Stimulated activated CD8-positive, alpha-beta memory T cell treated with anti-CD3 and anti-CD28 coated beads, Interleukin-15, amount 100 ng/mL, for 4 hours (primary cell): ENCODE measurements at places on chromosomes 12 and 14.

GRCh38 chr12:124248941-124249825 lies 45.7 kb upstream of the RFLNA start:
- no peak for DNase-seq

DNA sequence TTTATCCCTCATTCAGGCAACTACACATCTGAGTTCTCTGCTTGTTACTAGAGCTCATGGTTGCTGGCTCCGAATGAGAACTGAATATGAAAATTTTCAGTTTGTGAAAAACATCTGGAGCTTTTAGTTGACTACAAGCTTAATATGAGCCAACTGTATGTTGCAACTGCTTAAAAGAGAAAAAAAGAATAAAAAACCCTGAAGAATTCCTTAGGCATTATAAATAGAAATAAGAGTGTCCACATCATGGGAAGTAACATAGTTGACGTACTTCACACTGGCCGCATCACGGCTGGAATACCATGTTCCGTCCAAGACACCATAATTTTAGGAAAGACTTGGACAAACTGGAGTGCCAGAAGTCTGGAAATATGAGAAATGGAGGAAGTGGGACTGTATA lies 57.9 kb downstream of the PDE3A start:
- DNase-seq, result no peak

GRCh38 chr12:48163150-48163747 lies 5.9 kb upstream of the ASB8 start:
- DNase-seq, result no peak

DNA sequence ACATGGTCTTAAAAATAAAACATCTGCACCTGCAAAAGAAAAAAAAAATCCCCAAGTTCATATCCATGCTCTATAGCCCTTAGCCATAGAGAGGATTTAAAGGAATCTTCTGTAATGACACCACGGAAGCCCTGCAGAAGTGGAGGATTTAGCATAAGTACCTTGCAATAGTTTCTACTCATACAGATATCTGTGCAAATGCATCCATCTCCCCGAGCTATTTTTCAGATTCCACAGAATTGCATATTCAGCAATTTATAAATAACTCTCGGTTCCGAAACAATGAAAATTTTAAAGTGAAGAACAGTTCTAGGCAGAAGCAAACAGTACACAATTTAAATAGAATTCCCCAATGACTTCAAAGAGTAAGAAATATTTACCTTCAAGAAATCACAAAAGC lies 424 bp downstream of the IGF1 start:
- no peak for DNase-seq

DNA sequence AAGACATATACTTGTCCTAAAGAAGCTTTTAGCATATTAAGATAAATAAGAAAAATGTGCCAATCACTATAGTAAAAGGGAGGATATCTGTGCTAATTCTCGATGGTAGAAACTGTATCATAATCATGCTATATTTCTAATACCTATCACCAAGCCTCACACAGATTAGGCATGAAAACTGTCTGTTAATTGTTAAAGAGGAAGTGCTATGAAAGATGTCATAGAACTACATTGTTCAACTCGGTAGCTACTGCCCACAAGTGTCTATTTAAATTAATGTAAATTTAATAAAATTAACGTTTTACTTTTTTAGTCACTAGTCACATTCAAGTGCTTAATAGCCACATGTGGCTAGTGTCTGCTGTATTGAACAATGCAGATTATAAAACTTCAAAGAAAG lies 77.5 kb upstream of the KICS2 start:
- DNase-seq, result no peak

DNA sequence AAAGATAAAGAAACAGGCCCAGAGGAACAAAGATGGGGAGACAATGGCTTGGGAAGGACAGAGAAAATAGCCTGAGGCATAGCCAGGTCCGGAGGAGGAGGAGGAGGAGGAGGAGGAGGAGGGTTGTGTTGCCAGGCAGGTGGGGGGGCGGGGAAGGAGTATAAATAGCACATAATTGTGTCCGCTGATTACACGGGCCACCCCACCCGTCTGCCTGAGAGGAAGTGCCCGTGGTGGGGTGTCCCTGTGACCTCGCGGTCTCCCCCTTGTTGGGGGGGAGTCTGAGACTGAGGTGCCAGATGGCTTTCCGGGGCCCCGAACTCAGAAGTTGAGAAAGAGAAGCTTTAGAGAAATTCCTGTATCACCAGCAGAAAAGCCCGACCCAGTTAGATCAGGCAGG lies 1.9 kb upstream of the SP7 start:
- no peak for DNase-seq

- no peak for DNase-seq
Observed at GRCh38 chr12:18700271-18700670, 37.5 kb downstream of the PLCZ1 start.

DNA sequence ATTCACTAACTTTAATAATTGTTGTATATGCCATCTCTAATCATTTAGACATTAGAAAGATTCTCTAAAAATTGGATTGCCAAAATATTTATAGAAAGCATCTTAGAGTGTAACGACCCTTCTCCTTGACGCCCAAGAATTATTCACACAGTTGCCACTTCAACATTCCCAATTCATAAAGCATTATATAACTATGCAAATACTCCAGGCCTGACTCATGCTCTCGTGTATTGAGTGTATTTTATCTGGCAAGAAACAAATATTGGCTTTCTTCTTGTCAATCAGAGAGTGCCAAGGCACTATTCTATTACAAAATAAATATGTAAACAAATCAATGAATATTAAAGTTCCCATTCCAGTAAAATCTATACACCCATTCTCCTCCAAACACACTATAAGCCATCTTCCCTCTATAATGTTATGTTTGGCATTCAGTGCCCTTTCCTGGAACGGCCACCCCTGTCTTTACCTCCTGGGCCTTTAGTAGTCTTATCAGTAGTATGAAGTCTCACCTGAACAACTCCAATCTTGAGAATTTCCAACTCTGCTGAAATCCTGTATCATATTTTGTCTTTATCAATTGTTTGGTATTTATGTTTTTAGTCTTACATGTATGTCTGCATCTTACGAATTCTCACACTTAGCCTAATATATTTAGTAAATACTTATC lies 182.6 kb downstream of the PIK3C2G start:
- DNase-seq, result no peak

GRCh38 chr12:32546272-32546671 lies 132.8 kb upstream of the DNM1L start:
- no peak for DNase-seq

- DNase-seq, result no peak
Observed at GRCh38 chr12:132747896-132748295, 13.7 kb downstream of the ANKLE2 start.

DNA sequence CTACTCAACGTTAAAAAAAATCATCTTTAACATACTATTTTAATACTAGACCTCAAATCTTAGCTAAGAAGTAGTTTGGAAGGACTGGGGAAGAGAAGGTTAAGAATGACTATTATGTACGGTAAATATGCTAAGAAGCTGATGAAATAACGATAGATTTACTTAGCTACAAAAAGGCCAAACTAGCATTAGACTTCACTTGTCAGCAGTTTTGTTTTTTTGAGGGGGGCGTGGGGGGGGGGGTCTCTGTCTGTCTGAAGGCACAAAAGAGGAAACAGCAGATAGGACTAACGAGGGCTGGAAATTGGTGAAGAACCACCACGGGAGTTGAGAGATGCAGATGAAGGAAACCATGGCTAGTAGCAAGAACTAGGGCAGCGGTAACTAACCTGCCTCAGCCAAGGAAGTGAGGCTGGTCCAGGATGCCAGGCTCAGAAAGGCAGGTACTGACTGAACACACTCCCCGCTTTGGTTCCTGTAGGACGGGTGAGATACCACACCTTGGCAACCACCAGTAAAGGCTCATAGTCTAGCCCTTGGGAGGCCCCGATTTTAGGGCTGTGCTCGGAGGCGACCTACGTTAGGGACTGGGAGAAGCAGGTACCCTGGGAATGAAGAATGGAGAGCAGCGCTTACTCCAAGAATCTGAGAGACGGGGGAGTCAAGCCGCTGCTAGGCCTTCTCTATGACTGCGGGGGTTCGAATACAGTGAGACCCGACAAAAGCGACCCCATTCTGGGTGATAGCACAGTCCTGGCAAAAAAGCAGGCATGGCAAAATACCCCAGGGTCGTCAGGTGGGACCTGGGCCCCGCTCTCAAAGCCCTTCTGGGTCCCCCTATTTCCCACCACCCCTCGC lies 675 bp downstream of the NEDD8 start:
- no peak for DNase-seq

DNA sequence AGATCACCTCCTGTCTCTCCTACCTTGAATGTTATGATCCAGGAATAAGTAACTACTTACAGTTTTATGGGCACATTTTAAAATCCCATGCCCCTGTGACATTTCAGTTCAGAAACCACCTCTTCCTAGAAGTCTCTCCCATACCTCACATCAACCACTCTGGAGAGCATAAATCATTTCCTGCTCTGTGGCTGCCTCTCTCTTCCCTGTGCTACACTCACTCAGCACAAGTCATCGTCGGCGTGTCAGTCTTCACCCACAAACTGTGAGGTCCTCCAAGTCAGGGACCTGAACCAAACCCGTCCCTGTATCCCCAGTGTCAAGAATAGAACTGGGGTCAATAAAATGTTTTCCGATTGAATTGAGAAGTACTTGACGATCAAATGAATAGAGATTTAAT lies 863.3 kb downstream of the BCL11B start:
- no peak for DNase-seq

GRCh38 chr12:20475542-20475941 lies 107.2 kb downstream of the PDE3A start:
- no peak for DNase-seq

GRCh38 chr14:68577802-68578541 lies 214.9 kb downstream of the ZFP36L1 start:
- no peak for DNase-seq
